ENCODE measurements at places on chromosomes 3 and 15. TPM values are rescaled to one million over a fixed set of nuclear protein-coding genes. Genes with fewer than 3 reads are reported as not detected.

GRCh38 chr3:157786618-157787017 is 283.4 kb upstream of the VEPH1 start:
- no peaks in the 10 kb centered on the region for H3K36me3 ChIP-seq
- no peaks in the 10 kb centered on the region for H3K27me3 ChIP-seq
- no peak overlapping the region for H3K4me3 ChIP-seq
- H3K4me1 ChIP-seq, result no peaks in the 10 kb centered on the region
- H3K27ac ChIP-seq, result no peak overlapping the region

- no peak for DNase-seq
- no peak overlapping the region for H3K27ac ChIP-seq
- no peak overlapping the region for H3K4me3 ChIP-seq
- H3K4me1 ChIP-seq, result no peaks in the 10 kb centered on the region
These were observed 178.8 kb downstream of the MEIS2 start for GRCh38 chr15:36921484-36922091.

DNA sequence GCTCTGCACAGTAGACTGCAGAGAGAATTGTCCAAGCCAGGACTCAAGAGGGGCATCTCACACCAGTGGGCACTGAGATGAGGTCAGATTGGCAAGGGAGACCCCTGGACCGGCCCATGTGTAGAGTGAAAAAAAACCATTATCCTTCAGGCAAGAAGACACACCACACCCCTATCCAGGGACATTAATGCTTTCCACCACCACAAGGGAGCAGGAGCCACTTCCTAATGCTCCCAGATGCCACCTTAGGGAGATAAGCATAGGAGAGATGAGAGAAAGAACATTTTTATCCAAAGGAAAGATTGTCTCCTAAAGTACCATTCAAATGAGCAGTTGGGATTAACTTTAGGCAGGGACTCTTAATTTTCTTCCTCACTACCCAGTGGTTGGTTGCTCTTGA is 109.6 kb upstream of the PTX3 start:
- H3K4me1 ChIP-seq, result no peaks in the 10 kb centered on the region
- no peak overlapping the region for H3K27ac ChIP-seq
- no peaks in the 10 kb centered on the region for H3K27me3 ChIP-seq
- DNase-seq, result no peak

GRCh38 chr3:134145183-134145582 is 105.5 kb downstream of the RYK start:
- no peak overlapping the region for H3K4me3 ChIP-seq

DNA sequence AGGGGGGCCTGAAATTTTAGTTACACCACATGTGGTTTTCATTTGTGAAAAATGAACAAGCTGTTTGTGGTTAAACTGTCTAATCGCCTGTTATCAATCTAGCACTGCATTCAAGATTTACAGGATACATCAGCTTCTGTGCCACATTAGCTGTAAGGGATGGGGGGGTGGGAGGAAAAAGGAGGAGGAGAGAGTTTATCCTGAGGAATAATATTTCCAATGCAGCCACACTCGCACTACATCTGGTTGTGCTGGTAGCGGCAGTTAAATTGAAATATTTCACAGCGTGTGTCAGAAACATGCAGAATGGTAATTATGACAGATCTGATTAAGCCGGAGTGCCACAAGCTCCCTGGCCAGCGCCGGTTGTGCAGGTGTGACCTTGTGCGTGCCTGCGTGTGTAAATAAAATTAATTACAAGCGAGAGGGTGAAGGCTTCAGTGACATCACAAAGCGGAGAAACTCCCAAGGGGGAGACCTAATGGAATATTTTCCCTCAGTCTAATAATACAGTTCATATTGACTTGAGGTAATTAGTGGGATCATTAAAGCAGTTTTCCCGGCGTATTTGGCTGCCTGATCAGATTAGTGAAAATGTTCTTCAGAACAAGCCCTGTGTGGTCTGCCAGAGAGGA is 55.5 kb downstream of the SATB1 start:
- H3K4me3 ChIP-seq, result no peak overlapping the region
- no peaks in the 10 kb centered on the region for H3K36me3 ChIP-seq
- H3K27me3 ChIP-seq, result no peaks in the 10 kb centered on the region

- H3K36me3 ChIP-seq, result no peaks in the 10 kb centered on the region
- no peak overlapping the region for H3K27ac ChIP-seq
- H3K27me3 ChIP-seq, result no peaks in the 10 kb centered on the region
- no peaks in the 10 kb centered on the region for H3K4me1 ChIP-seq
- no peak overlapping the region for H3K4me3 ChIP-seq
These were observed 94.7 kb upstream of the SLC7A14 start for GRCh38 chr3:170680593-170680992.

Gene STAB1
- 98.2 TPM for total RNA-seq

Measured in Peyer's patch (tissue), 4 donors.